ENCODE measurements at places on chromosomes 5 and 9.

GRCh38 chr5:80884086-80884813 is 75.9 kb upstream of the RASGRF2 start:
- no peak for DNase-seq

- no peak for DNase-seq
Measured at GRCh38 chr5:150313921-150314716, 11.4 kb upstream of the ARSI start.

GRCh38 chr9:36923025-36923625 is 110.9 kb downstream of the PAX5 start:
- no peak for DNase-seq

GRCh38 chr9:76373173-76373783 is 20.9 kb downstream of the RFK start:
- DNase-seq, result peak; percentile 55

GRCh38 chr5:126831156-126831555 is 54.2 kb downstream of the LMNB1 start:
- DNase-seq, result no peak

DNA sequence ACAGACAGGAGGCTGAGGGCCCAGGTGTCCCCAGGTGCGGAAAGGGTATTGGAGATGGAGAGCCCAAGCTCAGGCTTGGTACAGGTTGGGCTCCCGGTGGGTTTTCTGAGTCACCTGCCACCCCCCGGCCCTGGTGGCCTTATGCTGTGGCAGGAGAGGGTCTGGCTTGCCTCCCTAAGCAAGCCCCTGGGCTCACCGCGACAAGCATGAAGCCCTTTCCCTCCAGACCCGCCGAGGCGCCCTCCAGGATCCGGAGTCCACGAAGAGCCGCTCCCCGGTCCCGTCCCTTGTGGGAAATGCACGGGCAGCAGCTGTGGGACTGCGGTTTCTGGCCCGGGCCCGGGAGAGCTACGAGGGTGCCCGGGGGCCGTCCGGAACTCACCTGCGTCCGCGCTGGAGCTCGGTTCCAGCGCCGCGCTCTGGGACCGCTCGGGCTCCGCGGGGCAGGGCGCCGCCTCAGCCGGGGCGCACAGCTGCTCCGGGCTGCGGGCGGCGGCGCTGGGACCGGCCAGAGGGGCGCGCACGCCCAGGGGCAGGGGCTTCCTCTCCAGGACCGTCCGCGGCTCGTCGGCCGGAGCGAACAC is 757 bp downstream of the SAPCD2 start:
- DNase-seq, result no peak

- no peak for DNase-seq
Measured at GRCh38 chr5:8660133-8660893, 791.4 kb downstream of the MTRR start.

- DNase-seq, result no peak
Measured at GRCh38 chr5:1297243-1297642, 2.4 kb upstream of the TERT start.

DNA sequence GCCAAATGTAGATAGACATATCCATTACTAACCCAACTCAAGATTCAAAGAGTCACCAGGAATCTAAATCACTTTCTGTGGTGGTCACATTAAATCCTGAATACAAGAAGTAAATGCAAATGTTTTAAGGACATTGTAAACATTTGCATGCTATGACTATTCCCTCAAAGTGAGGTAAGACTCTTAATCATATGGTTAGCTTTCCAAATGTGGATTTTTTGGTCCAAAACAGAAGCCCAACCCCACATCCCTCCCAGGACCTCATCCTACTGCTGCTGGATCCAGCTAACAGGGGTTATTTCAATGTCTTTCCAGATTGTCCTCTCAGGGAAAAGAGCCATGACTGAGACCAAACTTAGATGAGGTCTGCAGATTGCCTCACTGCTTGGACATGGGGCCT is 228.1 kb upstream of the PANK3 start:
- DNase-seq, result no peak

DNA sequence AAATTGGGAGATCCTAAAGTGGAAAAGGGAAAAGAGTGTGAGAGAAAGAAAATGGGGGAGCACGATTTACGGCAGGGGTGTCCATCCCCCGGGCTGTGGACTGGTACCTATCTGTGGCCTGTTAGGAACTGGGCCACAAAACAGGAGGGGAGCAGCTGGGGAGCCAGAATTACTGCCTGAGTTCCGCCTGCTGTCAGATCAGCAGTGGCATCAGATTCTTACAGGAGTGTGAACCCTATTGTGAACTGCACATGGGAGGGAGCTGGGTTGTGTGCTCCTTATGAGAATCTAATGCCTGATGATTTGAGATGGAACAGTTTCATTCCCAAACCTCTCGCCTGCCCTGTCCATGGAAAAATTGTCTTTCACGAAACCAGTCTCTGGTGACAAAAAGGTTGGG is 108.3 kb upstream of the ADAMTSL1 start:
- no peak for DNase-seq

DNA sequence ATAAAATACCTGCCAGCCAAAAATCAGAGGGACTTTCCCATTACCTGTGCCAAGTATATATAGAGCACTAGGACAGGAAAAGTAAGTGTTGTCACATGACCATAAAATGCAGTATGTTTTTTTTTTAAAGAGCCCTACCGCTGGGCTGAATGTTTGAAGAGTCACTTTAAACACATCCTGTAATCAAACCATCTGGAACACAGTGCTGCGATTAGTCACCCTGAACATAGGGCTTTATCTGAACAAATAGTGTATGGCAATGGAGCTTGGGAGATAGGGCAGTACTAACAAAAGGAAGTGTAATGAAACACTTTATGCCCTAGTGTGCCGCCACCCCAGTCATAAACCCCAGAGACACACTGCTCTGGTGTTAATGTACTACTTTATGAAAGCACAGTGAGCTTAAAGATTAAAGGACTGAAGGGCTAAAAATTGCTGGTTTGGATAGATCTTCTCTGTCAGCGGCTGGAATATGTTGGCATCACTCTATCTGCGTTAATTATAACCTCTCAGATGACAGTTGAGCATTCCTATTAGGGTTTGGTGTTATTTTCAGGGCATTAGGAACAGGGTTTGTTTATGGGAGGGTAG is 90.4 kb downstream of the ZNF608 start:
- peak; percentile 92 for DNase-seq

DNA sequence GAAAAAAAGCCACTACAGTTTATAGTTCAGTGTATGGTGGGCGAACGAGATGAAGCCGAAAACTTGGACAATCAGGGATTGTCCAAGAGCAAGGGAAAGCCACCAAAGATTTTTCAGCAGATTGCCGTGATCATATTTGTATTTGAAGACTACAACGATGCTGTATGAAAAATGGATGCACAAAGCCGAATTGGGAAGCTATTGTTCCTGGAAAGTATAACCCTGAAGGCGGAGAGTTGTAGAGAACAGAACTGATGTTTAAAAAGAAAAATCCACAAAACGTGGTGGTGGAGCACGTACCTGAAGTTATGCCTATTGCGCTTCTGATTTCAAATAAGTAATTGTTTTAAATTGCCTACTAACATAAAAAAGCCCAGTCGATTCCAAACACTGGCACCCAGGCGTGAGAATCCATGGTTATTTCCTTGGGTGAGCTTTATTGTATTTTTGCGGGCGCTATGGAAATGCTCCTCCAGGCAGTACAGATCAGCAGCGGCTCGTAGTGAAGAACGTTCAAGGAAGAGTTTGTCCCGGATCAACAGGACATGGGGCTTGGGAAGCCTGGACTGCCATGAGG is 772 bp upstream of the TARS1 start:
- no peak for DNase-seq

DNA sequence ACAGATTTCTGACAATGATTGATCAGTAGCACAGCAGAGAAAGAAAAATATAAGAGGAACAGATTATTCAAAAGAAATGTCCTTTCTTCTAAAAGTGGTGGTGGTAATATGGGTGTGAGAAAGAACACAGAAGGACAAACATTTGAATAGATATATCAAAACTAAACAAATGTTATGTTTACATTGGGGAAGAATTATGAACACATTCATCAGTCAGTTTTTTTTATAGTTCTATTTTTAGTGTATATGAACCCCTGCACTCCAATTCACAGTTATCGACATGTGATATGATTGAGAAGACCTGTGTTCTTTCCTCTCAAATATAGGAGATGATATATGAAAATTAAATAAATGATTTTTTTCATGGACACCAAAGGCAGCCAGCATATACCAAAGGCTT is 128.6 kb downstream of the NNT start:
- no peak for DNase-seq

GRCh38 chr5:150596826-150597225 is 43.6 kb upstream of the SYNPO start:
- DNase-seq, result no peak

DNA sequence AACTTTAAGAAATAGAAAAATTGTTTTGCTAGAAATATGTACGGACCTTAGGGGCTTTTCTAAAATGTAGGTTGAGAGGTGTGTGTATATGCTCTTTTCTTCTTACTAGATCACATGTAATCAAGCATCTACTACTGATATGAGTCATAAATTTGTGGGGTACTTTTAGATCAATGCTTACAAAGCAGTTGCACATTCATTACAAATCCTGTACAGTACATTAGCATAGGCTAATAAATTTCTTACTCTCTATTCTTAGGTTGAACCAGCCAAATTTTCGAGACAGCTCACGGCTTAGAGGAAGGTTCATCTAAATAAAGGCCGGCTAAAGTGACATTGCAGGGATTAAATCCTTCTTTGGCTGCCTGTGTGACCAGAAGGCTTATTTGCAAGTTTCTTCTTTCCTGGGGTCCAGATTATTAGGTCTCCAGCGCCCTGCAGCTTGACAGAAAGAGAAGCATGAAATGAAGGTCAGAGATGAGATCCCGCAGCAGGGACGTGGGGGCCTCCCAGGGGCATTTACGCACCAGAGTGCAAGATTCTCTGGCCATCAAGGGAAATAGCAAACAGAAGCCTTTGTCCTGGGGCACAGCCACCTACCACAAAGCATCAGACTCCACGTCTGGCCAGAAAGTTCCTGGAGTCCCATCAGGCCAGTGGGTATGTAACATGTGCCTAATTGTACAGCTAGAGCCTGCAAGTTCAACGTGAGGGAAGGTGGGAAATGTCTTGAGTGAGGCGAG is 53.0 kb downstream of the NIM1K start:
- DNase-seq, result no peak

DNA sequence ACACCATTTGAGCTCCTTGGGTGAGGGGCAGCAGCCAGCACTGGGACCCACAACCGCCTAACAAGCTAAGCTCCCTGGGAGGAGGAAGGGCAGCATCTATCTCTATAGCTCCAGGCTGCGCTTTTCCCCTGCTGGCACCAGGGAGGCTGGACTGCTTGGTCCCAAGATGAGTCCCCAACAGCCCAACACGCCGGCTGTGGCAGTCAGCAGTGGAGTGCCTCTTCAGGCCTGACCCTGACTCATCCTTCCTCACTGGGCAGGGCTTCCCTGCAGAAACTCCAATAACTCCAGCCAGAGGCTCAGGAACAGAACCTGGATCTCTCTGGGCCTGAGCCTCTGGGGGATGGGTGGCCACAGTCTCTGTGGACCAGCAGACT is 113.7 kb upstream of the ADAMTS16 start:
- DNase-seq, result no peak

DNA sequence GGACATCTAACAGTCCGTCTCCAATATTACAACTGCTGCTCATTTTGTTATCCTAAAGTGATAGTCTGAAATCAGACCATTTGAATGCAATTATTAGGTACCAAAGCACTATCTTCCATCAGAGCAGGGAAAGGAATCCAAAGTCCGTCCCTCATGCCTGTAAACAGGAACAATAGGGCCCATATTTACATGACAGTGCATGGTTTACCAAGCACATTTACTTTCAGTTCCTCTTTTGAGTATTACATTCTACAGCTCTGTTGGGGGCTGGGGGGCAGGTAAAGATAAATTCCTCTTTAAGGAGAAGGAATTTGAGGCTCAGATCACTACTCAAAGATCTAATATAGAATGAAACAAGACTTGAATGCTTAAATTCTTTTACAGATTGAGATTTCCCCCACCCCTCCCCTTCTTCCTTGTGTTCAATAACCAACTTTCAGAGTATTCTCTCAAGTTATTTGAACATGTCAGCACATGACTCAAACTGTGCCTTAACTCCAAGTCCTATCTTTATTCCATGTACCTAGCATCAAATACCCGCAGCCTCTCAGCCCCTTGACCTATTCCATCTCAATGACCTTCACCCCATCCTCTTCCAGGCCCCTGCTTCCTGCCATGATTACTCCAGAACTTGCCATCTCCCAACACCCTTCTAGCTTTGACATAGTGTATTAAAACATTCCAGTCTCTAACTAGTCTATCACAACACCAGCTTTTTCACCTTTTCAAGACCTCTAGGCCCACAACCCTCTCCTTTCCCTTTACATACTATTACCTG is 71.0 kb downstream of the BRINP1 start:
- DNase-seq, result no peak

GRCh38 chr9:34689116-34689470 is 2.0 kb downstream of the CCL19 start:
- DNase-seq, result no peak

- no peak for DNase-seq
Measured at GRCh38 chr9:83471241-83471640, 67.0 kb downstream of the FRMD3 start.

GRCh38 chr9:32260151-32260862 is 124.1 kb upstream of the ACO1 start:
- no peak for DNase-seq

Measured in iris pigment epithelial cell (primary cell).